ENCODE measurements at places on chromosomes 6 and 20.

GRCh38 chr20:41080866-41081265, 52.2 kb downstream of the TOP1 start:
- no peak for DNase-seq

GRCh38 chr20:54469952-54470351, 5.4 kb upstream of the DOK5 start:
- no peak for DNase-seq

- DNase-seq: no peak
These were observed 7.1 kb downstream of the PRIM2 start for GRCh38 chr6:57324538-57324937.

- no peak for DNase-seq
These were observed 23.2 kb upstream of the AKIRIN2 start for GRCh38 chr6:87724983-87725811.

DNA sequence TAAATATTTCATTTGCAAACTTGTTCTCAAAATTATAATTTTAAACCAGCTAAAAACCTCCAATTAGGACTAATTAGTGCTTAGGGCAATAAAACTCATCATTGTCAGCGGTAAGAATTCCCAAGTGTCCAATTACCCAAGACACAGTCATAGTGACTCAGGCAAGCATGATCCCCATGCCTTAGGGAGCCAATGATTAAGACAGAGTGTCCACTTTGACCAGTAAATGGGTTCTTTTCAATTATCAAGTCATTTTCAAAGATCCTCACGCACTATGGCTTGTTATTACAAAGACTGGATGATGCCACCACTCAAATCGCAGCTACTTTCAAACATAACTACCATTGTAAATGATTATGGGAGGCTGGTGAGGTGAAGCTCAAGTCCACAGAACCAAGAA, 114.0 kb downstream of the BFSP1 start:
- no peak for DNase-seq

DNA sequence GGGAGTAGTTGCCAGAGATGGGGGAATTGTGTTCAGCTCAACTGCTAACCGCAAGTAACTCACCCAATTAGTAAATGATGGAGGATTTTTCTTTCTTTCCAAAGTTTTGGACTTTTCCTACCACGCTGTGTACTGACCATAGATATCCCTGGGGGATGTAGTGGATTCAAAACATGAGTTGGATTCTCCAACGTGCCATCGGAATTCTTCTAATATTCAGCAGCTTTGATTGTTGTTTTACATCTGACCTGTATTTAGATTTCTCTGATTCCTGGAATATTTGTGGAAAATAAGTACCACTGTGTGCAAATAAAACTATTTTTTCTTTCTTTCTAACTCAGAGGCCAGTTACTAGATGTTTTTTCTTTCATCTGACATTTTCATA, 1.1 kb downstream of the CCDC170 start:
- DNase-seq: no peak

- no peak for DNase-seq
These were observed 68.6 kb downstream of the GFOD1 start for GRCh38 chr6:13418844-13419243.

DNA sequence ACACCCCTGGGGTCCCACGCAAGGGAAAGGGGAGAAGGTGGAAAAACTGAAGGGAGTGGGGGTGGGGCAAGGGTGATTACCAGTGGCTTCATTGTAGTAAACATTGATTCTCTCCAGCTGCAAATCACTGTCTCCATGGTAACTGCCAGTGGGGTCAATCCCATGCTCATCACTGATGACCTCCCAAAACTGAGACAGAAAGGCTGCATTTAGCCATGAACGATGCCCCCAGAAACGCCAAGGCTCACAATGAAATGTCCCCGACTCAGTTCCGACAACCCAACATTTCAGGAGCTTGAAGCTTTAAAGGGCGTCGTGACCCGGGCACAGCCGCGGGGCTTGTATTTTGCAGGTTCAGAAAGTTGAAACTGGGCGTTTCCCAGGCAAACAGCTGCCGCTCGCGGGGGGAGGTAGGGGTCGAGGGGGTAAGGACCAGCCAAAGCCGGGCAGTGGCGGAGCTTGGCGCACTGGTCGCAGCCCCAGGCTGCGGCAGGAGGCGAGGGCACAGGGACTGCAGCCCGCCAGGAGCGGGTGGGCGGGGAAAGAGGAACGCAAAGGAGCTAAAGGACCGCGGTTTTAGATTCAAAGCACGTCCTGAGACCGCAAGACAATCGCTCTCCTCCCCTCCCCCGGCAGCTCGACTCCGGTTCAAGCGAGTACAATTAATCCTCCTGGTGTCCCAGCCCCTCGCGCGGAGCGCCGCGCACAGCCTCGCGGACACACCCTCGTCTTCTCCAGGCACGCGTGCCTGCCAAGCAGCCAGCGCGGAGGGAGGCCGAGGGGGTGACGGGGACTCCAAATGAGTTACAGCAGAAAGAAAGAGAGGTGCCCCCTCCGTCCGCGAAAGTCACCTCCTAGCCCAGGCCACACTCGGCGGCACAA, 731 bp downstream of the TUBB2B start:
- no peak for DNase-seq

- no peak for DNase-seq
These were observed 66.7 kb downstream of the VEGFA start for GRCh38 chr6:43836507-43837240.

- DNase-seq: peak; percentile 15
These were observed 33.4 kb upstream of the ZMYND8 start for GRCh38 chr20:47389867-47390347.

DNA sequence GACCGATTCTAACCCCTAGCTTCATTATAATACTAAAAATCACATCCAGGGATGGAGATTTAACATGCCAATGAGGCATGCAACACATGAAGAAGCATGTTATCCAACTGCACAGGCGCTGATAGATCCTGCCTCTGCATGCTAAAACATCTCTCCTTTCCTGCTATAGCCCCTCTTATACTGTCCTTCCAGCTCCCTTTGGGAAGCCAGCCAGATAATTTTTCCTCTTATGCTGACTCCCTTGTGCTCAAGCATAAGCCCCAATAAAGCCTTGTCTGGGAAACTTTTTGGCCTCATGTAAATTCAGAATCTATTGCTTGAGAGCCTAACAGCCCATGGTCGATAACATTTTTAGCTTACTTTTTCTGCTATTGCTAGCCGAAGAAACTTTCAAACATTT, 404.3 kb downstream of the EPM2A start:
- no peak for DNase-seq

- DNase-seq: no peak
These were observed 1424.6 kb upstream of the ADGRB3 start for GRCh38 chr6:67210450-67210849.

- DNase-seq: no peak
These were observed 93.2 kb upstream of the ZNF184 start for GRCh38 chr6:27565839-27566779.

DNA sequence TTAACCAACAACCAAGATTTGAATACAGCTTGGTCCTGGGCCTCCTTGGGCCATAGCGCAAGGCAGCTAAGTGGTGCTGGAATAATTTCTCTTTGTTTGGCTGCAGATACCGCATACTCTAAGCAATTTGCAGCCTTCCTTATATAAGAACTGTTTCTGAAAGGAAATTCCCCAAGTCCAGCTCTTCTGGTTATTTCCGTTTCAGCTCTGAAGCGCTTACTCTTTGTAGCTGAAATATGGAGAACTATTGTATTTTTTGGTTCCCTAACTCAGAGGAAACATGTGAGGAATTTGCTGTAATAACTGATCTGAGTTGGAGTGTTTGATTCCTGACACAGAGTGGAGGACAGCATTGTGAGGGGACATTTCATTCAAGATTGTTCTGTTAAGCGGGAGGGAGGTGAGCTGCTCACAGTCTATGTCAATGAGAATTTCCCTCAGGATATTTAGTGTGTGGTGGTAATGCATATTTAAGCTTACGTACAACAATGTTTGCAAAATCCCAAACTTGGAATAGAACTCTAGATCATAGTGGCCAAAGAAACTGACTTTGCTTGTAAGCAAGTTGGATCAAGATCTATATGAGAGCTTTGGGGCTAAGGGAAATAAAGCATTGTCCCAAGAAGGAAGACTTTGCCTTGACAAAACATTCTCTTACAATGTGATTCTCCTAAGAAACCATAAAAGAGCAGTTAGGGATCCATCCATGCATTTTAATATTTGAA, 576.6 kb upstream of the FLRT3 start:
- no peak for DNase-seq

- peak; percentile 43 for DNase-seq
These were observed 1.6 kb upstream of the OGFRL1 start for GRCh38 chr6:71287038-71287437.
